ENCODE measurements at places on chromosomes 7 and 10.

DNA sequence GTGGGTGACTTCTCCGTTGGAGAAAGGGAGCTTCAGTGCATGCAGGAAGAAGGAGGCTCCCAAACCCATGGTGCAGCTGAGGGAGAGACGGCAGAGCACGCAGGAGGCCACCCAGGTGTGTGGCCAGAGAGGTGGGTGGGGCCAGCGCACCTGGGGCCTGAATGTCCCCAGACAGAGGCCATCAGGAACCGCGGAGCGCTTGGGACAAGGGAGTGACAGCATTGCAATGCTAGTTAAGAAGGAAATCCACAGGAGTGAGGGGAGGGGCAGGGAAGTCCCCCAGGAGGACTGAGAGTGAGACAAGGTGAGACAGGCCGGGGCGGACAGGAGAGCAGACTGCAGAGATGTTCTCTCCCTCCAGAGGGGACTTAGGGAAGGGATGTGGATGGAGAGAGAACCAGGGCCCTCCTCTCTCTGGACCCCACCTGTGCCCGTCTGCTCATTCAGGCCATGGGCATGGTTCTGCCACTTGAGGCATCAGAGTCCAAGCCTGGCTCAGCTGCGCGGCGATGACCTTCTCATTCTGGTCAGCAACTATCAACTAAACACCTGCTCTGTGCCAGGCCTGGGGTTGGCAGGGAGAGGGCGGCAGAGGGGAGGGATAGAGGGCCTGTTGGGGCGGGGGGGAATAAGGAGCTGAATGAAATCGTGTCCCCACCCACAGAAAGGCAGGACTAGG, 69.4 kb upstream of the COL13A1 start:
- no peak for DNase-seq

DNA sequence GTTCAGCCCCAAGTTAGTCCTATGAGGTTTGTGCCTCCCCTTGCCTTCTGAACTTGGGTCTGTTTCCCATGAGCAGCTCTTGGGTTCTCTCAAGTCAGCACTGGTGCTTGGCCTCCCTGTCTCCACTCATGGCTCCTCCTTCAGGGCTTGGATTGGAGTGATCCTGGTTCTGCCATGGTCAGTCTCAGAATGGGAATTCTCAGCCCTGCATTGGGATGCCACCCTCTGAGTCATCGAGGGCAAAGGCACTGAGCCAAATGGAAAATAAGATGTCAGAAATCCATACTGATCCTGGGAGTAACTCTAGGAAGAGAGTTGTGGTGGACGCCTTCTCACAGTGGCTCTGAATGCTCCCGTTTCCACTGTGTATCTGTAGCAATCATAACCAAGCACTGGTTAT, 233.4 kb upstream of the HABP2 start:
- DNase-seq = no peak

DNA sequence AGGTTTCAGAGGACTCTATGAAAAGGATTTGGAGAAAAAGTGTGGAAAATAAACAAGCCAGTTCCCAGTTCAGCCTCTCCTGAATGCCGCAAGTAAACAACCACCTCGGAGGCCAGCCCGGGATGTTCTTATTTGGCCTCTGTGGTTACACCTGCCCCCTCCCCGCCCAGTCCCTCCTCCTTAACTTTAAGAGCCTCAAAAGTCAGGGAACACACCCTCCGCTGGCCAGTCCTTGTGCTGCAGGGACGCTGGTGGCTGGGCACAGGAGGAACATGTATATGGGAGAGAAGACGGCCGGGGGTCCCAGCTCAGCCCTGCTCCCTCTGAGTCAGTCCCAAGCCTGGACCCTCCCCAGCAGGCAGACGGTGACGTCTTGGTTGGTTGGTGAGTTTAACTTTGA, 6.1 kb downstream of the CHST3 start:
- no peak for DNase-seq

DNA sequence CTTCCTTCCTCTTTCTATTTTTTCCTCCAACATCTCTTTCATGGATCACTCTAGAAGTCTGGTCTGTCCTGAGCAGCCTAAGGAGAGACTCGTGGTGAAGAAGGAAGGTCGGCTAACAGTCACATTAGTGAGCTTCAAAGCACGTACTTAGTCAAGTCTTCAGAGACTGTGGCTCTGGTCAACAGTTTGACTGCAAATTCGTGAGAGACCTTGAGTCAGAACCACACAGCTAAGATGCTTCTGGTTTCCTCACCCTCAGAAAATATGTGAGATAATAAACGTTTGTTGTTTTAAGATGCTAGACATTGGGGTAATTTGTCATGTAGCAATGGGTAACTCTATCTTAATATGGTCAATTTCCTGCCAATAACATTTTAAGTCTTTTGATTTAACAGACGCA, 126.2 kb upstream of the LRRN3 start:
- no peak for DNase-seq

GRCh38 chr10:101188942-101189341, 40.3 kb downstream of the LBX1 start:
- no peak for DNase-seq

DNA sequence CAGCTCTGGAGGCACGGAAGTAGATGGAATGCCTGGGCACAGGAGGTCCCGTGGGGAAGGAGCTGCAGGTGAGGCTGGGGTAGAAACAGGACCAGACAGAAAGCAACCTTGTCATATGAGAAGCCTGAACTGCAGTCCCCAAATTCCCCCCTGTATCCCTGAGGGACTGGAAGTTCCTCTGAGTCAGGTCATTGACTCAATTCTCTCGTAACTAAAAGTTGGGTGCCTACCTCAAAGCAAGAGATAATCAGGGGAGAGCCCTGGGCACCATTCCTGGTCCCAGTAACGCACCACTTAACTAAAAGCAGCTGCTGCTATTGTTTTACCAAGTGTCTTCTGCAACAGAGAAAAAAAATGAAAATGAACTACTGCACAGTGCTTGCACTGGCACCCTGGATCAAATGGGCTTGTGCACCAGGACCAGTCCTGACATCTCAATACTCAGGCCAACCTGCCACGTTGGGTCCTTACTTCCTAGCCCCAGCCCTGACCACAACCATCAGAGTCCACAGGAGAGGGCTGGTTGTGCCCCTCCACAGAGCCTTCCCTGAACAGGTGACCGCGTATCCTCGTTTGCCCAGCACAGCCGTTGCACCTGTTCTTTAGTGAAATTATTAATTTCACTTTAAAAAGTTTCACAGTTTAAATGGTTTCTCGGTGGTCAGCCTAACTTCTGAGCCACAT, 79.3 kb downstream of the GRID1 start:
- DNase-seq = no peak

GRCh38 chr7:45595809-45596664, 21.9 kb downstream of the ADCY1 start:
- DNase-seq = no peak

DNA sequence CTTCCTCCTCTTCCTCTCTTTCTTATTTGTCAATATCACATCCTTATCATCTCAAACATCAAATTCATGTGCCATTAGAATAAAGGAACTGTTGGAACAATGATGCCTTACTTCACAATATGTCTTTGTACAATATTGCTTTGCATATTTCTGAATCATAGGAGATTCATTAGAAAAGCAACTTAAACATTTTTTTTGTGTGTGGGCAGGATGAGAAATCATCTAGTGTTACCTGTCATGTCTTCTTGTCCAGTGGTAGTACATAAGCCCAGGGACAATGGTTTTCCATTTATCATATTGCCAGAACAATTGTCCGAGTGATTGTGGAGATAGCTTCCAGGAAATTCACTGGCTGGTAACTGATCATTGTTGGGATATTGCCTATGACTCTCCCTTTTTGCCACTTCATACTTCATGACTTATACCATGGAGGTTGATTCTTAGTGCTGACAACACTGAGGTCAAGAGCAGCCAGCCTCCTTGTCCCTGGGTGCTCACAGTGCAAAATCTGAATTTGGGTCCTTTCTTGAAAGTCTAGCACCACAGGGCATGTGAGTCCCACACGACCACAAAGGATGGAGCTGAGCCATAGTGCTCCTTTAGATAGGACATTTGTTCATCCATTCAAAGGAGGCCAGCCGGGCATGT, 215.0 kb downstream of the MDFIC start:
- DNase-seq = no peak
